ENCODE measurements at places on chromosomes 16 and 17. TPM values are rescaled to one million over a fixed set of nuclear protein-coding genes. Genes with fewer than 3 reads are reported as not detected.

GRCh38 chr17:43400943-43401717, 2.3 kb downstream of the ARL4D start:
- peak; percentile 49 for DNase-seq
- no peak overlapping the region for H3K27ac ChIP-seq
- no peaks in the 10 kb centered on the region for H3K4me1 ChIP-seq
- H3K36me3 ChIP-seq = no peaks in the 10 kb centered on the region

DNA sequence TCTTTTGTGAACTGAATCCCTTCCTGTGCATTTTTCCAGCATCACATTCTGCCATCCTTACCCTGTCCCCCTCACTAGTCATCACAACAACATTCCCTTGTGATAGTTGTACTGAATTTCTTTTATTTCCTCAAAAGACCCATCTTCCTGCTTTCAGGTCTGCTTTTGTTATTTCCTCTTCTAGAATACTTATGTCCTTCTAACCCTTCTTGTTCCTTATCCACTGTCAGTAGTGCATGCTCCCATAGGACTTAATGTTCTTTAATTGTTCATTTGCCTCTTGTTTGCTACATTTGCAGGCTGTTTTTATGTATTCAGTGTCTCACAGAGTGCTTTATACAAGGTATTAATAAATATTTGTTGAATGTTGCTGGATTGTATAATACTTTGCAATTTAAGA, 73.0 kb downstream of the BCAS3 start:
- H3K4me3 ChIP-seq = no peak overlapping the region
- H3K4me1 ChIP-seq = no peaks in the 10 kb centered on the region
- H3K27ac ChIP-seq = no peak overlapping the region
- H3K27me3 ChIP-seq = no peaks in the 10 kb centered on the region

DNA sequence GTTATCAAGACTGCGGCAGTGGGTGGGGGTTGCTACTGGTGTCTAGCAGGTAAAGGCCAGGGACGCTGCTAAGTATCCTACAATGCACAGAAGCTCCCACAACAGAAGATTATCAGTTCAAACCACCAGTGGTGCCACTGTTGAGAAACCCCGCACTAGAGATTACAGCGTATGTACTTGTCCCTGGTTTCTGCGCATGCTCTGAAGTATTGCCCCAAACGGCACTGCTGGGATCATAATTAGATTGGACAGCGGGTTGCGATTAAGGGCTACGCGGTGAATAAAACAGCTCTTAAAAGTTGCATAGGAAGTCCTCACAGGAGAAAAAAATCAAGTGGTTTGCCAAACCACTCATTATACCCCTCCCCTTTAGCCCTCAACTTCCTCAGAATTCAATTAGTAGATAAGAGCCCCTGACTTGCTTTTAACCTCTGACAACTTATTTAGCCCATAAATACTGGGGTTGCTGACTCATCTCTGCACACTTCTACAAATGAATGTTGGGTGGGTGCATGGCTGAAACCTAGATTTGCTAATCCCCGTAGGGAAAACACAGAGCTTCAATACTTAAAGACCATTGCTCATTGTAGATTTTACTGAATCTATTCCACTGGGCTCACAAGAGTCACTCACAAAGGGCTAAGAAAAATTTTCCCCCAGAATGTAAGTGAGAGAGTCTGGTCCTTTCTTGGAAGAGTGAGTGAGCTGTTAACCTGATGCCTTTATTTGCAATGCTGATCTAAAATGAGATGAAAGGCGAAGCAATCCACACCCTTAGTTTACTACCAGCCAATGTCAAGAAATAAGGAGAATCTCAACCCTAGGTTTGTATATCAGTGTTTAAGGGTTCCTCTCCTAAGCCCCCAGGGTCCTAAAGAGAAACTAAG, 91.8 kb downstream of the RGS9 start:
- peaks cover 5% of the 10 kb centered on the region for H3K27me3 ChIP-seq
- DNase-seq = no peak
- H3K4me1 ChIP-seq = no peaks in the 10 kb centered on the region
- H3K4me3 ChIP-seq = no peak overlapping the region
- H3K36me3 ChIP-seq = no peaks in the 10 kb centered on the region

ITGAX gene
- 0.22 TPM for total RNA-seq

SLC46A1 gene
- 2.6 TPM for total RNA-seq
